ENCODE measurements at places on chromosomes 12 and 14.

GRCh38 chr14:87066221-87066817, 926.7 kb downstream of the GALC start:
- no peaks in the 10 kb centered on the region for H3K4me1 ChIP-seq
- no peaks in the 10 kb centered on the region for H3K27me3 ChIP-seq
- no peak overlapping the region for H3K27ac ChIP-seq
- no peak overlapping the region for H3K4me3 ChIP-seq

- H3K27ac ChIP-seq = no peak overlapping the region
- H3K4me1 ChIP-seq = peaks cover 18% of the 10 kb centered on the region
- no peaks in the 10 kb centered on the region for H3K36me3 ChIP-seq
- peaks cover 30% of the 10 kb centered on the region for H3K27me3 ChIP-seq
- no peak overlapping the region for H3K4me3 ChIP-seq
Observed at GRCh38 chr12:3995306-3995705, 122.1 kb upstream of the PARP11 start.

GRCh38 chr14:72742118-72742837, 151.6 kb downstream of the DPF3 start:
- H3K36me3 ChIP-seq = no peaks in the 10 kb centered on the region
- peaks cover 4% of the 10 kb centered on the region for H3K27me3 ChIP-seq
- no peak for DNase-seq
- no peaks in the 10 kb centered on the region for H3K4me1 ChIP-seq
- no peak overlapping the region for H3K4me3 ChIP-seq

GRCh38 chr14:94771158-94771905, 1.4 kb upstream of the GSC start:
- H3K36me3 ChIP-seq = peaks cover 22% of the 10 kb centered on the region
- H3K4me1 ChIP-seq = peaks cover 23% of the 10 kb centered on the region
- no peak for DNase-seq
- peak overlapping the region; percentile 42 for H3K27ac ChIP-seq

DNA sequence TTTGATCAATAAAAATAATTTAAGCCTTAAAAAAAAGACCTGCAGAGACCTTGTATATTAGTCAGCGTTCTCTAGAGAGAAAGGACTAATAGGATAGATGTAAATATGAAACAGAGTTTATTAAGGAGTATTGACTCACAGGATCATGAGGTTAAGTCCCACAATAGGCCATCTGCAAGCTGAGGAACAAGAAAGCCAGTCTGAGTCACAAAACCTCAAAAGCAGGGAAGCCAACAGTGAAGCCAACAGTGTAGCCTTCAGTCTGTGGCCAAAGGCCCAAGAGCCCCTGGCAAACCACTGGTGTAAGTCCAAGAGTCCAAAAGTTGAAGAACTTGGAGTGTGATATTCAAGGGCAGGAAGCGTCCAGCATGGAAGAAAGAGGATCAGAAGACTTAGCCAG, 66.3 kb downstream of the TBX5 start:
- no peak for DNase-seq
- no peak overlapping the region for H3K4me3 ChIP-seq
- no peaks in the 10 kb centered on the region for H3K36me3 ChIP-seq
- no peaks in the 10 kb centered on the region for H3K27me3 ChIP-seq
- H3K27ac ChIP-seq = no peak overlapping the region

- peaks cover 1% of the 10 kb centered on the region for H3K36me3 ChIP-seq
- no peak overlapping the region for H3K4me3 ChIP-seq
- no peak overlapping the region for H3K27ac ChIP-seq
- no peak for DNase-seq
- H3K4me1 ChIP-seq = peaks cover 4% of the 10 kb centered on the region
- H3K27me3 ChIP-seq = no peaks in the 10 kb centered on the region
Observed at GRCh38 chr14:102218688-102219087, 79.0 kb downstream of the WDR20 start.

DNA sequence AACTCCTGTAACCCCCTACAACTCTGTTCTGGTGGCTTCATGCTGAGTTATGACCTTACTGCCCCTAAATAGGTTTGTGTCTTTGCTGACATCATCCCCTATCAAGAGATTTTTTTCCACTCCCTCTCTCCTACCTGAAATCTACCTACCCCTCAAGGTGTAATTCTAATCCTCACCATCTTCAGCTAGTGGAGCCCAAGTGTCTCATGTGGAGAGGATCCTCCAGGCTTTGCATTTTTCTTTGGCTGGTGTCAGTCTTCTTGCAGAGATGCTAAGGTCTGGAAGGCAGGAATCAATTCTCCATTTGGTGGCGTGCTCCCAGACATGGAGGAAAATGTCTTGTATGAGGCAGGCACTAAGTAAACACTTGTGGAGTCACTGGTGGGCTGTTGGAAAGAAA, 74.8 kb upstream of the PRMT8 start:
- H3K36me3 ChIP-seq = no peaks in the 10 kb centered on the region
- H3K27ac ChIP-seq = no peak overlapping the region
- peaks cover 22% of the 10 kb centered on the region for H3K27me3 ChIP-seq
- DNase-seq = no peak

DNA sequence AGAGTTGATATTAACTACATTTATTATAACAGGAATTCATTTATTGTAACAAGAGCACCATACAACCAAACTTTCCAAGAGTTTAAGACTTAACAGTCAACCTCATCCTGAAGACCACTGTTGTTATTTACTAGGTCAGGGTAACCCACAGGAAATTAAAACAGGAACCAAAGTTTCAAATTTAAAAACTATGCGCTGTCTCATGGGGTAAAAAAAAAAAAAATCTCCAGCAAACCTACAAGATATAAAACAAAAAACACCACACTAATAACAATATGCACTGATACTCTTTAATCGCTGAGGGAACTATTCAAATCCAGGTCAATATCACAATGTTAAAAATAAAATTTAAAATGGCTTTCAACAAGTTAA, 44.5 kb downstream of the FOXN3 start:
- DNase-seq = no peak
- H3K4me3 ChIP-seq = no peak overlapping the region
- peaks cover 10% of the 10 kb centered on the region for H3K4me1 ChIP-seq
- no peaks in the 10 kb centered on the region for H3K27me3 ChIP-seq

- peak overlapping the region; percentile 90 for H3K4me3 ChIP-seq
- peaks cover 21% of the 10 kb centered on the region for H3K36me3 ChIP-seq
- H3K27ac ChIP-seq = peak overlapping the region; percentile 91
- H3K4me1 ChIP-seq = peaks cover 55% of the 10 kb centered on the region
Observed at GRCh38 chr14:55028066-55028465, 1.0 kb downstream of the SOCS4 start.

GRCh38 chr14:68335312-68335711, 457.6 kb downstream of the ZFP36L1 start:
- H3K4me1 ChIP-seq = no peaks in the 10 kb centered on the region
- peaks cover 2% of the 10 kb centered on the region for H3K36me3 ChIP-seq
- H3K27me3 ChIP-seq = no peaks in the 10 kb centered on the region
- DNase-seq = no peak

DNA sequence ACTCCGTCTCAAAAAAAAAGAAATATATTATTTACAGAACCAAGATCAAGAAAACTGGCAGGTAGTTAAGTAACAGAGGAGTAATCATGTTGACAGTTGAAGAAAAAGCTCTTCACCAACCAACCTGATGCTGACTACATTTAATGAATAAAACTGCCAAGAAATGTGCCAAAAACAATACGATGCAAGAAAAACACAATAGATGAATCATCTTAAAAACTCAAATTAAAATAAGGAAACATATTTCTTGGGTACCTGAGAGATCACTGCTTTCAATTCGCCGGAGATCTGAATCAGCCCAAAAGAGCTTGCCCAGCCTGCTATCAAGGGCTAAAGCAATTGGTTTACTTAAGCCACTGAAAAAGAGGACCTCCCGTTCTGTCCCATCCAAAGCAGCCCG, 76.4 kb downstream of the BCL2L14 start:
- H3K4me1 ChIP-seq = no peaks in the 10 kb centered on the region
- H3K27me3 ChIP-seq = no peaks in the 10 kb centered on the region
- H3K36me3 ChIP-seq = no peaks in the 10 kb centered on the region
- no peak for DNase-seq

DNA sequence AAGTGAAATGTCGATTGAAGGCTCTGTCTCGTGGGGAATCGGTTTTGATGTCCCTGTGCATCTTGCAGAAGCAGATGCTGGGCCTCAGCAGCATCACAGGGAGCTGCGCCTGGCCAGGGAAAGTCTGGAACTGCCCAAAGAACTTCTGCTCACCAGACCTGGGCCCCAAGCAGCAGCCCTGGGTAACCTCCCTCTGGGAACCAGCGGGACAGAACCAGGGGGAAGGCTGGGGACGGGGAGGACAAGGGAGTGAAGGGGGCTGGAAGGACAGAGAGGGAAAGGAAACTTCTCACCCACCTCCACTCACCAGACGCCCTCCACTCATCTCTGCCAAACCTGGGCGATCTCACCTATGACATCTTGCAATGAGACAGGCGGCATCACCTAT, 26.8 kb upstream of the C14orf180 start:
- no peaks in the 10 kb centered on the region for H3K4me1 ChIP-seq
- H3K4me3 ChIP-seq = no peak overlapping the region
- no peaks in the 10 kb centered on the region for H3K36me3 ChIP-seq
- H3K27me3 ChIP-seq = peaks cover 15% of the 10 kb centered on the region
- DNase-seq = no peak
- H3K27ac ChIP-seq = no peak overlapping the region

- H3K27ac ChIP-seq = no peak overlapping the region
- no peak overlapping the region for H3K4me3 ChIP-seq
- no peaks in the 10 kb centered on the region for H3K36me3 ChIP-seq
- H3K4me1 ChIP-seq = peaks cover 5% of the 10 kb centered on the region
- peaks cover 3% of the 10 kb centered on the region for H3K27me3 ChIP-seq
Observed at GRCh38 chr12:76636121-76636692, 76.6 kb upstream of the OSBPL8 start.

DNA sequence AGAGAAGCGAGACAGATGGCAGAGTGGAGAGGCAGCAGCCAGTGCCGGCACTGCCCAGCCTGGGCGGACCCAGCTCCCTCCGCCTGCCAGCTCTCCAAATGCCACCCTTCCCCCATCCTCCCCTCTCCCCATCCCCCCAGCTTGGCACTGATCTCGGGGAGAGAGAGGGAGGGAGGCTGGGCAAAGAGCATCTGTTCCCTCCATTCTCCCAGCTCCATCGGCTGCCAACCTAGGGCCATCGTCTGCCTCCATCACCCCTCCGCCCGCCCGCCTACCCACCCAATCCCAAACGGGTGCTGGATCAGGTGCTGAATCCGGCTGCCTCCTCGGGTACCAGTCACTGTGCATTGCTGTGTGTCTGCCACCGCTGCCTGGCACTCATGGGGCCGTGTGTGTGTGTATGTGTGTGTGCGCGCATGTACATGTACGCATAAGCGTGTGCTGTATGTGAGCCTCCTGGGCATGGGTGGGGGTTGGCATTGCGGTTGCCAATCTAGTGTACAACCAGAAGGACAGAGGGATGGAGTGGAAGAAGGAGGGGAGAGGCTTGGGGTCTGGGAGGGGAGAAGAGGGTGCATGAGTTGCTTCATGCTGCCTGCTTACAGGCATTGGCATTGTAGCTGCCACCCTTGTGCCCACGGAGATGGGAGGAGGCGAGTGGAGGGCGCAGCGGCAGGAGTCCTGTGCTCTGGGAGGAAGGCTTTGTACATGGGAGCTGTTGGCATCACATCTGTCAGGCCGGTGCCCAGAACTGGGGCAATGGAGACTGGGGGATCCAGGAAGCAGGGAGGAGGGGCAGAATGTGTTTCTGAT, 38.4 kb downstream of the ZFHX2 start:
- H3K4me1 ChIP-seq = peaks cover 9% of the 10 kb centered on the region
- DNase-seq = no peak
- peaks cover 10% of the 10 kb centered on the region for H3K27me3 ChIP-seq
- H3K27ac ChIP-seq = no peak overlapping the region
- H3K36me3 ChIP-seq = no peaks in the 10 kb centered on the region

DNA sequence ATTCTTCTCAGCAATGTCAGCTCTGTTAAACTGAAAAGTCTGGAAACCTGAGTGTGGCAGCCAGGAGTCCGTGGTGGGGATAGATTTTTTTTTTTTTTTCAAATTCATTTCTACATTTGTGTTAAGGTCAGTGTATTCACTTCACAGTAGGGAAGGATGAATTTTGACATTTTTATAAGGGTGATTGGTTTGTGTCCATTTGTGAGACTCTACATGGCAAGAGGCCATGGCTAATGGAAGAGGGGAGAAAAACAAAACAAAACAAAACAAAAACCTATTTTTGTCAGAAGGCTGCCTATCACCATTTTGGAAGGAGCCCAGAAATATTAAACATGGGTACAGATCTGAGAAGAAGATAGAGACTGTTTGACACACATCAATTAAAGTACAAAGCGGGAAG, 176.1 kb downstream of the RMST start:
- H3K27me3 ChIP-seq = no peaks in the 10 kb centered on the region
- no peak overlapping the region for H3K27ac ChIP-seq
- no peaks in the 10 kb centered on the region for H3K36me3 ChIP-seq
- no peak overlapping the region for H3K4me3 ChIP-seq
- H3K4me1 ChIP-seq = no peaks in the 10 kb centered on the region

GRCh38 chr14:63659726-63660125, 18.1 kb upstream of the WDR89 start:
- DNase-seq = no peak
- H3K4me1 ChIP-seq = no peaks in the 10 kb centered on the region
- H3K36me3 ChIP-seq = peaks cover 3% of the 10 kb centered on the region
- no peak overlapping the region for H3K4me3 ChIP-seq
- no peaks in the 10 kb centered on the region for H3K27me3 ChIP-seq
- no peak overlapping the region for H3K27ac ChIP-seq

DNA sequence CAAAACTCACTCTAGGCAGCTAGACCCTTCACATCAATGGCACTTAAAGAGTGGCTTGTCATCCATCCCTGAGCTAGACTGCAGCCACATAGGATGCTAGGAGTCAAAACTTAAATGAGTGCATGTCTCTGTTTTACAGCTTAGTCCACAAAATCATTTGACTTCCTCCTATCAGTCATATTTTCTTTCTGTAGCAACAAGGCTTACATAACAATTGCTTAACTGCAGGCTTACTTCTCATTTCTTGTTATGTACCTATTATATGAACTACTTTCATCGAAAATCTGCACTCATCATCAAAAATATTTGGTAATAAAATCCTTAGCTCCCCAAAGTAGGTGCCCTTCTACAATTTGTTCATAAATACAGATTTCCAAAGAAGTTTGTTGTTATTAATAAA, 30.1 kb downstream of the CLEC1A start:
- peaks cover 6% of the 10 kb centered on the region for H3K4me1 ChIP-seq
- H3K4me3 ChIP-seq = no peak overlapping the region
- peaks cover 11% of the 10 kb centered on the region for H3K27me3 ChIP-seq
- no peaks in the 10 kb centered on the region for H3K36me3 ChIP-seq
- H3K27ac ChIP-seq = no peak overlapping the region

All from activated naive CD4-positive, alpha-beta T cell treated with anti-CD3 and anti-CD28 coated beads, Interleukin-2, amount 10 ng/mL, durations not matched to agents 7 days and 5 days (primary cell).